Fibroblast of the aortic adventitia (primary cell): ENCODE measurements at places on chromosomes 5 and 9.

GRCh38 chr5:131647048-131647769 is 12.2 kb upstream of the RAPGEF6 start:
- DNase-seq = no peak

DNA sequence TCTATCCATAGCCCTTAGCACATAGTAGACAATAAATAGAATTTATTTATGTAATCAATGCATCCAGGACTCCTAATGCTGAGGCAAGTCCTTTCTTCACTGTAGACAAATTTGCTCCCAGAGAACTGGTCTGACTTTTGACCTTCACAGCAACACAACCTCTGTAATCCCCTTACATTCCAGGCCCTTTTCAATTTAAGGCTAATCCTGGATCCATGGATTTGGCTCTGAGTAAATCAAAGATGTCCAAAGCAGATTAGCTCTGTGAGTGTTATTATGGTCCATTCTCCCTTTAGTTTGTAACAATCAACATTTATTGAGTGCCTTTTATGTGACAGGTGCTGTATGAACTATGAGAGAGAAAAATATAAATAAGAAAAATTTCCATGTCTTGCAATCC is 27.4 kb upstream of the TMC1 start:
- DNase-seq = no peak

GRCh38 chr5:179154991-179155955 is 95.1 kb downstream of the ZNF354C start:
- DNase-seq = no peak

DNA sequence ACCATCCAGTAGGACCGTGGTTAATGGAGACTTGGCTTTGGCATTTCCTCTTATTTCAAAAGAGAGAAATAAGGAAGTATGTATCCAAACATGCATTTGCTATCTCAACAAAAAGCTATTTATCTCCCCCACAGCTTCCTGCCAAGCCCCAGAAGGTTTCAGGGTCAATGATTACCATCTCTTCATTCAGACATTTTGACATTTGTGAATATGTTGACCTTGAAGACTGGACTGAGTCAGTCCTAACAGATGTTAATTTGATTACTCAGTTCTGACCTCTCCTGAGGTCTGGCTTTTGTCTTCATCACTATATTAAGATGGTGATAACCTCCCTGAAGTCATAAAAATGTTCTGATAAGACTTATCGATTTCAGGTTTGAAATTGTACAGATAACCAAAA is 479.4 kb downstream of the AGTPBP1 start:
- DNase-seq = peak; percentile 45

DNA sequence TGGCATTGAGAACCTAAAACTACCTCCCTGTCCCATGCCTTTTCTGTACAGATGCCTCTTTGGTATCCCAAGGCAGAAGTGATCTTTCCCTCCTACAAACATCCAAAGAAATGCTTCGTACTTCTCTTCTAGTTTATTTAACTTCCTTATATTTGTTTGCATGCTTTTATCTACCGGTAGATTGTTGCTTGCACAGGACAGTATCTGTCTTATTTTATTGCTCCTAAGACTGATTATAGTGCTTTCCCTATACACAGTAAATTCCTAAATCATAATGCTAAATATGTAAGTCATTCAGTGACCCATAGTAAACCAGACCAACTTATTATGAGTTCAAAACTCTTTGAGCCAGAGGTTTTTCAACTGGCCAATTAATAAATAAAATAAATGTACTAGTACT is 156.9 kb downstream of the PRELID2 start:
- no peak for DNase-seq

DNA sequence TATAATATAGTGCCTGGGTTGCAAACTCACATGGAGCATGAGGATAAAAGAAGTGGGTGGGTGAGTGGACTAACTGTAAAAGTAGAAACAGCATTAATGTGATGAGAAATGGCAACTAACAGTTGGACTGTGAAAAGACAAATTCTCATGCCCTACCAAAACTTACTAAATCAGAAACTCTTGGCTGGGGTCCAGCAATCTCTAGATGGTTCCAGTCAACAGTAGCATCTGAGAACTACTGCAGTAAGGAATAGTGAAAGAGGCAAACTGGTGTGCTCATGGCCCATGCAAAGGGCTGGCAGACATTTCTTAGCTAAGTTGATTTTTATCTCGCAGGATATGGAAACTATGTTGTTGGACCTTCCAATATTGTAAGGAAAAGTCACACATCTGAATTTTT is 150.3 kb downstream of the PIK3R1 start:
- no peak for DNase-seq

- DNase-seq = no peak
These were observed 27.7 kb downstream of the YIPF5 start for GRCh38 chr5:144142824-144143162.

GRCh38 chr5:170112876-170113521 is 7.3 kb downstream of the FOXI1 start:
- DNase-seq = no peak

GRCh38 chr9:36392489-36392888 is 7.6 kb downstream of the RNF38 start:
- no peak for DNase-seq

- DNase-seq = peak; percentile 12
These were observed 42.4 kb downstream of the PAX5 start for GRCh38 chr9:36991516-36992134.

- DNase-seq = peak; percentile 69
These were observed 13.0 kb downstream of the SNX24 start for GRCh38 chr5:122858451-122858850.

DNA sequence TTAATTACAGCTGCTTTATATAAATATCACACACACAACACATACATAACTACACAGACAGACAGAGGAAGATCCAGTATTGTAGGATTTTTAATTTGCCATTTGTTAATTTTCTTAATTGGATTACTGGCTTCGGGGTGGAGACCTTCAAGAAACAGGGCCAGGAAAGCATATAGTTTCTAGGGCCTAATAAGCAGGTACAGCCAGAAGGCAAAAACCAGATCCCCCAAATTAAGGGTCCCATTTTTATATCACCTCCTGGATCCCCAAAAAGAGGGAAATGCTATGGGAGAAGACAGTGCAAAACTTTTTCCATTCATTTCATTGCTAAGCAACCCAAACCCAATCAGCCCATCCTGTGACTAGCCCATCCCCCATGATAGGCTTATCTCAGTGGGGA is 373.3 kb upstream of the FAM174A start:
- DNase-seq = no peak

GRCh38 chr5:54624805-54625568 is 107.4 kb downstream of the SNX18 start:
- DNase-seq = peak; percentile 63

GRCh38 chr9:131876486-131876885 is 136.6 kb upstream of the RAPGEF1 start:
- DNase-seq = no peak

DNA sequence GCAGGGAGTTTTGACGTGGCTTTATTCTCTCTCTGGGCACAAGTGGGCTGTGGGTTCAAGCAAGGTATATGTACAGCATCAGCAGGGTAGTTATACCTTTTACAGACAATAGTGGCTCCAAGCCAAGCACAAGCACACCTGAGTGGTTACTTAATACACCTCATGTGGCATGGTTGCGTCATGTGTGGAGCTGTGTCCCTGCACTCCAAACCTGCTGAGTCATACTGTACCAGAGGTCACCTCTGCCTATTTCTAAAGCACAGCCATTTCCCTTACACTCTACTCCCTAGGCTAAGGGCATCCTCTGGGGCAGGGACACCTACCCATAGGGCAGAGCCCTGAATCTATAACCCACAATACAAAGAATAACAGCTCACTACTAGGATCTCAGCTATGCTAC is 147.3 kb downstream of the OSTF1 start:
- DNase-seq = no peak

GRCh38 chr9:133739408-133740280 is 1.5 kb upstream of the SARDH start:
- DNase-seq = no peak

- no peak for DNase-seq
These were observed 111.5 kb upstream of the FSTL4 start for GRCh38 chr5:133723651-133724366.

GRCh38 chr9:37010976-37011375 is 23.1 kb downstream of the PAX5 start:
- DNase-seq = no peak

DNA sequence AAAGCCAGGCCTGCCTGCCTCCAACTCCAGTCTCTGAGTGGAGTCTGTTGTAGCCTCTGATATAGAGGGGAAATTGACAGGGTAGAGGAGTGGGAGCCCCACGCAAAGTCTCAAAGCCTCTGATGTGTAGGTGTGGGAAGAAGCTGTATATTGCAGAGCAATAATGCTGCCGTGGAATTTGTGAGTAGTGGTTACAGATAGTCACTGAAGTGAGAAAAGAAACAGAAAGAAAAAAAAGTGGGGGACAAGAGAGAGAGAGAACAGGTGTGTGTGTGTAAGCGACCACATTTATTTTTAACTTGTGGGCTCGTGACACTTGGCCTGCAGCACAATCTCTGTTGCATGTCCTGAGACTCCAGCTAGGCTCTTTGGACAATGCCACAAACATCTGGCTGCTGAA is 227.8 kb downstream of the NSG2 start:
- no peak for DNase-seq
